CD4-positive, alpha-beta T cell treated with Interleukin-4 for 4 hours (primary cell): ENCODE measurements at places on chromosomes 1 and 21.

DNA sequence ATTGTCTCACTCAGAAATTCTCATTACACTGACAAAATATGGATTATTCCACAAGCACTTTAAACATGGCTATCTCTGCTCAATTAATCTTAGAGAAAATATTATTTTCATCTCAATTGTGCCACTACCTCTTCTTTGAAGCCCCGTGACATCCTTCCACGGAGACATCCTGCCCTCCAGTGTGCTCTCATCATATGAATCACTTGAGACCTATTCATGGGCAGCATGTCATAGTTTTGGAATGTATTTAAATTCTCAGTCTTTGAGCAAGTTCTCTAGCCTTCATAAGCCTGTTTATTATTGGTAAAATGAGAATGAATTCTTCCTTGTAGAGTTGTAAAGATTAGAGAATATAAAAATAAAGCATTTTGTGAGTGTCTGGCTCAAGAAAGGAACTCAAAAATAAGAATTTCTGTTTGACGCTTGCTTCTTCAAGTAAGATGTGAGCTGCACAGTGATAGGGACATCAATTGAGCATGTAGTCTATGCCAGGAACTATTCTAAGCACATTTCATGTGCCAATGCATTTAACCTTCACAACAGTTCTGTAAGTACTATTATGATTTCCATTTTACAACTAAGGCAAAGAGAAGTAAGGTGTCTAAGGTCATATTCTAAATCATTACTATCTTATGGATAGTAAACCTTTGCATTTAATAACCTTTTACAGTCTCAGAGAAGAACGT, 557.4 kb upstream of the ZRANB2 start:
- no peak for DNase-seq

DNA sequence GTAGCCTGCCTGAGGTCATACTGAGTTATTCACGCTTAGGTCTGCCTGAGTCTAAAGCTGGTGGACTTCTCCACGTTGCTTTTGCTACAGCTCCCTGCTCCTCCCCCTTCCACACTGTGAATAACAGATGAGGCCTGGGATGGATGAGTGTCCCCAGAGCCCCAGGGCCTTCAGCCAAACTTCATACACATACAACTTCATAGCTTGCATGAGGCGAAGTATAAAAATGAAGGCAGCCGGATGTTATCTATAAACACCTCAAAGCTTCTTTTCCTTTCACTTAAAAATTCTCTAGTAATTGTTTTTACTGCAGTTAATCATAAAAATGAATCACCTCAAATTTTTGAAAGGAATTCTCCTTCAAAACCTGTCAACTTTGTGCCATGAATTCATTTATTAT, 70.2 kb downstream of the DAB1 start:
- DNase-seq: no peak

- DNase-seq: no peak
Measured at GRCh38 chr1:48617252-48617651, 145.2 kb upstream of the SPATA6 start.

DNA sequence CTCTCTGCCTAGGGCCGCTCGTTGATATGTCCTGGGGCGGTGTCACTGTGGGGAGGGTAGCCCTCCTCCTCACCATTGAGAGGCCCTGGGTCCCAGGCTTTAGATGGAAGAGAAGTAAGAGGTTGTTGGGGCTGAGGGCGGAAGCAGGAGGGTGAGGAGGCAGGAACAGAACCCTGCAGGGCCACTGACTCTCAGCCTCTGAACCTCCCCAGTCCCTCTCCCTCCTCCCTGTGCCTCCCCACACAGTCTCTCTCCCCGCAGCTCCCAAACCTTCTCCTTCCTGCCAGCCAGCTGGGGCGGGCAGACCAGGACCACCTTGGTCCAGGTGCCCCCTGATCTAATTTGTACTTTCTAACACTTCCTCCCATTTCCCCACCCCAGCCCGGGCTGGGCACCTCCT, 14.3 kb upstream of the FAM131C start:
- DNase-seq: no peak

GRCh38 chr1:182430263-182431068, 19.5 kb upstream of the RGSL1 start:
- DNase-seq: peak; percentile 67

DNA sequence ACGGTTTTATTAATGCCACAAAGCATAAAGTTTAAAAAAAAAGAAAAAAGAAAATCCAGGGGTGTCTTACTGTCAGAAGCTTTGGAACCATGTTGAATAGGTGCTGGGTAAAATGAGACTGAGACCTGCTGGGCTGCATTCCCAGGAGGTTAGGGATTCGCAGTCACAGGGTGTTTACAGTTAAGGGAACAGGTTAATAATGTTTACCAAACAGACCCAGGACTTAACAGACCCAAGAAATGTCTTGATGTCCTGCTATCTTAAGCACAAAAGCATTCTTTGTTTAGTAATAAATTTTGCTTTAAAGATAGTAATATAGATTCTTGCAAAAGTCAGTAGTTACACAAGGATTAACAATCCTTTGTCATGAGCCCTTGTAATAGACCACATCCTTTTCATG, 54.7 kb downstream of the OLFML3 start:
- no peak for DNase-seq

DNA sequence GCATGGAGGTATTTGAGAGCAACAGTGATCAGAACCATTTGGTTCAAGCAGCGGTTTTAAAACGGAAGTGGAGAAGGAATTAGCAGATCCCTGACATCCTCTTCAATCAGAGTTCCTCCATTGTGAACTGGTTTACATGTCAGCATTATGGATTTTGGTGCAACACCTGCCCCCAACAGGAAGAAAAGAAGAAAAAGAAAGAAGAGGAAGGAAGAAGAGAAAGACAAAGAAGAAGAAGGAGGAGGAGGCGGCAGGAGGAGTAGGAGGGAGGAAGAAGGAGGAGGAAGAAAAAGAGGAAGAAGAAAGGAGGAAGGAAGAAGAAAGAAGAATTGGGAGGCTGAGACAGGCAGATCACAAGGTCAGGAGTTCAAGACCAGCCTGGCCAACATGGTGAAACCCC, 17.4 kb downstream of the NDUFS5 start:
- DNase-seq: no peak

- DNase-seq: no peak
Measured at GRCh38 chr1:75079538-75080290, 54.5 kb upstream of the LHX8 start.

GRCh38 chr21:46049890-46050667, 47.8 kb upstream of the COL6A2 start:
- DNase-seq: no peak

GRCh38 chr21:15010645-15011044, 54.2 kb downstream of the NRIP1 start:
- DNase-seq: no peak

DNA sequence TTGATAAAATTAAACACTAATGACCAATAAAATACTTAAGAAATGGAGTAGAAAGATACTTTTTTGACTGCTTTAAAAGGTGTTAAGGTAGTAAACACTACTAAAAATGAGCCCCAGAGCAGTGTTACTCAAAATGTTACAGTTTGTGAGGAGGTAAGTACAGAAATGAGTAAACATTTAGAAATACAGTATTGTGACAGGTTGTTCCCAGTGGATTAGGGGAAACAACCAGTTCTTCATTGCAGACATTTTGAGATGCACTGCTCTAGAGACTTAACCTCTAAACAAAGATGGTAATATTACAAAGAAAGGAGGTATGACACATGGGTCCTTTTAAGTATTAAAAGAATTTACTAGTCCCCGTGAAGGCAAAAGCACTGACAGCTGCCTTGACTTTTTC, 12.7 kb downstream of the DHX9 start:
- DNase-seq: no peak
